ENCODE measurements at places on chromosomes 12 and 14.

DNA sequence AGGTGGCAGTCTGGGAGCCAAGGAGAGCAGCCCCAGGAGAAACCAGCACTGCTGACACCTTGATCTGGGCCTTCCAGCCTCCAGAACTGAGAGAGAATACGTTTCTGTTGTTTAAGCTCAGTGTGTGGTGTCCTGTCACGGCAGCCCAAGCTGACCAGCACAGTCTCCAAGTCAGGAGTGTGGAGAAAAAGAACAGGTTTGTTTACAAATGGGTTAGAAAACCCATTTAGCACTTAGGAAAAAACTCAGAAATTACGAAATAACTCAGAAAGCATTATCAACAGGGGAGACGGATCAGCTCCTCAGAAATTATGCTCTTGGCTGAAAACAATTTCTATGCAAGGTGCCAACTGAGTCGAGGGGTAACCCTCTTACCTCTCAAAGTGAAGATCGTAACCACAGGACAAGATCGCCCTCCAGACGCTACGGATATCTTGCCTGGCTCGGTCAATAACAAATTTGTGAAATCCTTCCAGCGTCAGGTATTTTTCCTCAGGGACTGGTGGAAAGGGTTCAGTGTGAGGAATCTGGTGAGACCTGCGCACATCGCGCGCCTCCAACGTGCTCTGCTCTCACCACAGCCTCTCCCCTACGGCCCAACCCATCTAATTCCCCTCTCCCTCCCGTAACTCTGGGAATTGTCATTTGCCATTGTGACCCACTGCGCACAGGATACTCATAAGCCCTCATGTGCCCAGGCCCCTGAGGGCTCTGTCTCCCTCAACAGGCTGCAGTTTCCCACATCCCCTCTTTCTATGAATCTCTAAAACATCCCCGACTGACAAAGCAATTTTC is 50.2 kb downstream of the TRAFD1 start:
- DNase-seq = no peak

DNA sequence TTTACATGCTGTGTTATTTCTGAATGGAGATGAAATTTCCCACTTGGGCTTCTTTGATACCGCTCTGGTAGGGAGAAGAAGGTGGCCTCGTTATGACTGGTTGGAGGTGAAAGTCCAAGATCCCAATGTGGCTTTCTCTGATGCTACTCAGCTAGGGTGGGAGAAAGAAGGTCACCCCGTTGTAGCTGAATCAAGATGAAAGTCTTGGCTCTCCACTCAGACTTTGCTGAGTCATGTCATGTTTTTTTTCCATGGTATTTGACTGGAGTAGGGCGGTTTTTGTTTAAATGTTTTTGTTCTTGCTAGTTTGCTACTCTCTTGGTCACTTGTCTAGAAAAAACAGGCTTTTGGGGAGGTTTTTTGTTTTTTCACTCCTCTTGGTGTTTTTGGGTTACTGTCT is 2.4 kb upstream of the PDE6H start:
- DNase-seq = no peak

GRCh38 chr12:95114766-95115405 is 41.5 kb upstream of the NR2C1 start:
- no peak for DNase-seq

DNA sequence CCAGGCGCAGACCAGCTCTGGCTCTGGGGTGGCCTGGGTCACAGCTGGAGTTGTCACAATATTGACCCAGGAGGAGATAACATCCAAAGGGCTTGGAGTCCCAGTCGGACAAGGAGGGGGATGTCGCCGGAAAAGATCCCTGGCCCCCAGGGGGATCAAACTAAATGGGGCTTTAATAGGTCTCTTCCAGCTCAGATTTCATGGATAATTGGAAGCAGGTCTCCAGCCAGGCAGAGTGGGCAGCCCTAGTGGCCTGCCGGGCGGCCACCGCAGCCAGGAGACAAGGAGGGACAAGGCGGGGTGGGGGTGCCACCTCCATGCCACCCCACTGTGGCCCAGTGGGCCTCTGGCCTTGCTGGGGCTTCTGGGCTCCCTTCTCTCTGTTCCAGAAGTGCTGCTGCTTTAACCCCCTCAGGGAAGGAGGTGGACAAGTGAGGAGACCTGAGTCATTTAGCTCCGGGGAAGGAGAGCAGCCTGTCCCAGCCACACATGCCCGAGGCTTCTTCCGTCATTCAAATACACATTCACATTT is 23.1 kb upstream of the PGF start:
- no peak for DNase-seq

GRCh38 chr12:110577864-110578693 is 5.0 kb downstream of the PPTC7 start:
- DNase-seq = peak; percentile 91

GRCh38 chr12:50614167-50614759 is 109.5 kb downstream of the DIP2B start:
- DNase-seq = no peak

DNA sequence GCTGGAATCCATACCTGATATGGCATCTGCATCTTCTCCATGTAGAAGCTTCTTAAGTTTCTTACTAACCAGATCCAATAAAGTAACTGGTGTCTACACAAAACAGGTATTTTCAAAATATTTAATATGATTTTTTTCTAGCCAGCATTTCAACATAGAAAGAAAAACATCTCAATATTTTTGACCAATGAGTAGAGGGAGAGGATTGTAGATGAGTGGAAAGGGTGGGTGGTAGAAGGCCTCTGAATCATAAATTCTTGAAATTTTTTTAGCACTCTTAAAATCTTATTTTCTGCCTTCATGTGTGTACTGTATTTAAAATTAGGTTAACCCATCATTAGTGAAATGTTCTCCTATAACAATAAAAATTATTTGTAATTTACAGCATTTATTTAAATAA is 18.0 kb downstream of the DEPDC4 start:
- no peak for DNase-seq

- DNase-seq = no peak
These were observed 567.4 kb downstream of the MED13L start for GRCh38 chr12:115710104-115710564.

DNA sequence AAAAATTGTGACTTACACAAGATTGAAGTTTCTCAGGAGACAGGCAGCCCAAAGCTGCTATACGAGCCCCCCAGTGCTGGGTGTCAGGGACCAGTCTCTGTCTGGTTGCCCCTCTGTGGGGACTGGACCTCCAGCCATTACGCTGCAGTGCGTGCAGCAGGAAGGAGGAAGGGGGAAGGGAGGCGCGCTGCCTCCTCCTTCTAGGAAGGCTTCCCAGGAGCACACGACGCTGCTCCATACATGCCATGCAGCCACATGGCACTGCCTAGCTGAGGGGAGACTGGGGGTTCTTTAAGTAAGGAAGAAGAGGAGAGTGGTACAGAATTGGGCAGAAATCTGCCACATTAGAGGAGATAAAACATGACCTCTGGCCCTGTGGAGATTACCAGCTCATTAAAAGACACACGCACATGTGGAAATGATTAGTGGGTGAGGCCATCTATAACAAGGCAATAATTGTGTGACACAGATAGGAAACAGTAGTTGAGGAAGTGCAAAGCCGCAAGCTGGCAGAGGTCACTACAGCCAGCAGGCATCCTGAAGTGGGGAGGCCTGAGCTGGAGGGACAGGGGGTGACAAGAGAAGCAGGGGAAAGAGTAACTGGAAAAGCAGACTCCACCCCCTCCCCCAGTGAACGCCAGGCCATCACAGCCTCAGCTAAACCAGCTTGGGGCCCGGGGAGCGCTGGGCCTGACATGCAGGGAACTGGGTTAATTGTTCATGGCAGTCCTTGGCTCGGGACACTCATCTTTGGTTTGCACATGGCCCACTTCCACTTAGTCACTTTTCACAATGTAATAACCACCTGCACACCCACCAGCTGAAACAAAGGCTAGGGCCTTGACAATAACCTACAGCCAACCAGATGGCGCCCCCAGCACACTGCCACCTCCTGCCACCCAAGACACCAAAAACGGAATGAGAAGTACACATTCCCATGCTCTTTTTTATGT is 39.6 kb downstream of the CCDC88C start:
- DNase-seq = peak; percentile 65

- DNase-seq = no peak
These were observed 1.2 kb downstream of the PITPNM2 start for GRCh38 chr12:123149501-123150274.

DNA sequence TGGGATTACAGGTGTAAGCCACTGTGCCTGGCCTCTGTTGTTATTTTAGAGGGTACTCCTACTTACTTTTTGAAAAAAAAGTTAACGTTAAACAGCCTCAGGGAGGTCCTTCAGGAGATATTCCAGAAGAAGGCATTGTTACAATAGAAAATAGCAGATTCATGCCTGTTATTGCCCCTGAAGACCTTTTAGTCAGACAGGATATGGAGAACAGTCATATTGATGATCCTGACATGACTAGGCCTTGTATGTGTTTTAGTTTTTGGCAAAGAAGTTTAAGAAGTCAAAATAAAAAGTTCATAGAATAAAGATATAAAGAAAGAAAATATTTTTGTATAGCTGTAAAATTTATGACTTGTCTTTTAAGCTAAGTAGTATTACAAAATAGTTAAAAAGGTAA is 45.3 kb downstream of the WASHC3 start:
- no peak for DNase-seq
